ENCODE measurements at places on chromosomes 2 and 18.

GRCh38 chr2:118779362-118779761 is 68.1 kb downstream of the EN1 start:
- DNase-seq, result no peak

- no peak for DNase-seq
Observed at GRCh38 chr2:207334301-207334623, 168.5 kb upstream of the KLF7 start.

- DNase-seq, result no peak
Observed at GRCh38 chr2:24505534-24506275, 14.7 kb downstream of the NCOA1 start.

DNA sequence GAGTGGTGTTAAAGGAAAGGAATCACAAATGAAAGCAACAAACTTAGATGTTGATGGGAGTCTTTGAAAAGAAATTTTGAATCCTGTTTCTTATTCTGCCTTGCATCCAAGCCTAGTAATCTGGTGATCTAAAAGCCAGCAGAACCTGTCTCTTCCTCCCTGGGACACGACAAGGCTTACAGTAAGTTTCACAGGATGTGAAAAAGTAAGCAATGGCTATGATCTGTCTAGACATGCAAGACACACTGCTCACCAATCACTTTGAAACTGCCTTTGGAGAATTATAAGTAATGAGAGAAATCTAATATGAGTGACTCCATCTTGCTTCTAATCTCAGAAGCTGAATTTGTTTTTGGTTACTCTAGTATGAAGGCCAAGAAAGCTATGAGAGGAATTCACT is 103.7 kb downstream of the KCNH7 start:
- DNase-seq, result no peak

- DNase-seq, result no peak
Observed at GRCh38 chr2:122692400-122693083, 937.1 kb downstream of the TSN start.

DNA sequence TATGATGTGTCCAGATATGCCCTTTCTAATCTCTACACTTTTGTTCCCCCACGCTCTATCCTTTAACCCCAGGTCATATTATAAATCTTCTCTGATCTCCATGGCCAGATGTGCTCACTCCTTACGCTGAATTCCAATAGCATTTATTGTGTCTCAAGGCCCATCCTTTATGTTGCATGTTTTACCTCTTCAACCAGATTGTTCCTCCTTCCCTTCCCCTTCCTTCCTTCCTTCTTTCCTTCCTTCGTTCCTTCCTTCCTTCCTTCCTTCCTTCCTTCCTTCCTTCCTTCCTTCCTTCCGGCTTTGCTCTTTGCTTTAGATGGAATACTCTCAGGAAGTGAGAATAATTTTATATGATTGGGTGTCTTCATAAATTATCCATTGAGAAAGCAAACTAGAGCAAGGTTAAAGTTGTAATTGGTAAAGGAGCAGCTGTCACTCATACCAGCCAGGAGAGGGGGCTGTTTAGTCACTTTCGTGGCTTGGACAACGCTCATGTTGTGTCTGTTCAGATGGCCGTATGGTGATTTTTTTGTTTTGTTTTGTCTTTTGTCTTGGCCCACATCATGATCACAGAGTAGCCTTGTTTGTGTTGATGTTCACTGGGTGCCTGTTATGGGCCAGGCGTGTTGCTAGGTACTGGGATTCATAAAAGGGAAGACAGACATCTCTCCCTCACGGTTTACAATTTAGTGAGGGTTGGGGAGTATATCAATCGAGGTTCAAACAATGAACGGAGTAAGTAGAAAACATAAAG is 68.0 kb downstream of the DAW1 start:
- no peak for DNase-seq

- DNase-seq, result no peak
Observed at GRCh38 chr2:77102927-77103326, 419.2 kb downstream of the LRRTM4 start.

- DNase-seq, result no peak
Observed at GRCh38 chr18:23945416-23946079, 69.0 kb upstream of the TTC39C start.

Data from left cardiac atrium (tissue), 4 donors.